Hepatic stellate cell (primary cell): ENCODE measurements at places on chromosomes 5 and 9.

DNA sequence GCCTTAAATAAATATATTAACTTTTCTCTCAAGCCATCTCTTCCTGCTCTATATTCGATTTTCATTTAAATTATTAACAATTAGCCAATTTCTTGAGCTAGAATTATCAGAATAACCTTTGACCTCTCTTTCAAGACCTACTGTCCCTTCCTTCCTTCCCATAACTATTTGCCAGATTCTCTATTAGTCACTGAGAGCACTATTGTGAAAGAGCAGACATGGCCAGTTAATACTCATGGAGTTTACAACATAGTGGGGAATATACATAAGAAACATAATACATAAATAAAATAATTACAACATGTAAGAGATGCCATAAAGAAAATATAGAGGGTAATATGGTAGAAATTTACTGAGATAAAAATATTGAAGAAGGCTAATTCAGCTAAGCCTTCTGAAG lies 72.1 kb upstream of the CHD1 start:
- no peak for DNase-seq

GRCh38 chr9:124388275-124389048 lies 26.8 kb downstream of the PSMB7 start:
- no peak for DNase-seq

DNA sequence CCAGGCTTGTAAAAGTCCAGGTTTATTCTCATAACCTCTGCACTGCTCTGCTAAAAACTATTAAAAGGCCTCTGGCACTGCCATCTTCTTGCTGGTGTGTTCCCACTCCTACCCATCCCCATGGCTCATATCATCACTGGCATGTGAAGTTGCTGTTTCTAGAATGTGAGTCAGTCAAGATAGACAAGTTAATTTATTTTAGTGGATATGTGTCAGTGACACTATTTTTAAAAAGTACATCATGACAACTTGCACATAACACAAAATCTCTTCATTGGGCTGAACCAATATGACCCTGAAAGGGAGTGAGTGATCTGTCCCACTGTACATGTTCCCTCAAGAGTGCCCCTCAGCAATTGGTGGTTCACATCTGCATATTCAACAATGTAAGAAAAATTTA lies 299.7 kb downstream of the NFIB start:
- no peak for DNase-seq

DNA sequence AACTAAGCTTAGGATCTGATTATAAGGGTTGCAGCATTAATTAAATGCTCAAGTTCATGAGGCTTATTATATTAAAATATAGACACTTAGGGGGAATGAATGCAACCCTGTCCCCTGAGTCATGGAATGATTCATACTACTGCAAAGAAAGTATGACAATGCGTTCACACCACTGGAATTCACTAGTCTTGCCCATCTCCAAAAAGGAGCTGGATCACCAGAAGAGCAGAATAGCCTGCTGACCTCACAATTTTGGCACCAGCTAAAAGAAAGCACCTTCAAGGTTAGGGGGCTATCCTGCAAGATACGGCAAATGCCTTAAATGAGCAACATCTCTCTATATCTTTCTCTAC lies 32.0 kb upstream of the TMED7 start:
- DNase-seq, result peak; percentile 23

DNA sequence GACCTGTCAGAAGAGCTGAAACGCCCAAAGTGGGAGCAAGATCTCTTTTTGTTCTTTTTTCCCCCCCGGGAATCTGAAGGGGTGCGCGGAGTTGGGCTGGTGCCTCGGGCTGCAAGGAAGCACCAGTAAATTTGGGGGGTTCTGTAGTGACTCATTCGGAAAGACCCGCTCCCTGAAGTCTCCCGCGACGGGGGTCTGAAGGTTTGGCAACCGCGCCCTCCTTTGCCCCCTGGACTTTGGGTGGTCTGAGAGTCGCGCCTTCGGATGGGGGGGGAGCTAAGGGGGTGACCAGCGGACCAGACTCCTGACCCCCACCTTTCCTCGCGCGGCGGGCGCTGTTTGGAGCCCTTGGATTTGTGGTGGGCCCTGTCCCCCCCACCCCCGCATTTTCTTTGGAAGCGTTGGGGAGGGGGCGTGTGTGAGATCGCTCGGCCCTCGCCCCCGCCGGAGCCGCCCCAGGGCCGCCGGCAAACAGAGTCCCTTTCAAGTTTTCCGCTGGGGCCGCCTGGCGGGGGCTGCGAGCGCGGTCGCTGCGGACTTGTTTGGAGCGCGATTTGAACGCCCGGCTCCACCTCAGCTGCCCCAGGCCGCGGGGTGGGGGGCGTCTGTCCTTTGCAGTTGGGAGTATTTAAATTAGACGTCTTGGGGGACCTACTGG lies 2.0 kb downstream of the CXXC5 start:
- DNase-seq, result no peak

GRCh38 chr5:74685979-74686631 lies 1.1 kb downstream of the HEXB start:
- peak; percentile 16 for DNase-seq

GRCh38 chr5:4313138-4313537 lies 717.5 kb downstream of the IRX1 start:
- no peak for DNase-seq

DNA sequence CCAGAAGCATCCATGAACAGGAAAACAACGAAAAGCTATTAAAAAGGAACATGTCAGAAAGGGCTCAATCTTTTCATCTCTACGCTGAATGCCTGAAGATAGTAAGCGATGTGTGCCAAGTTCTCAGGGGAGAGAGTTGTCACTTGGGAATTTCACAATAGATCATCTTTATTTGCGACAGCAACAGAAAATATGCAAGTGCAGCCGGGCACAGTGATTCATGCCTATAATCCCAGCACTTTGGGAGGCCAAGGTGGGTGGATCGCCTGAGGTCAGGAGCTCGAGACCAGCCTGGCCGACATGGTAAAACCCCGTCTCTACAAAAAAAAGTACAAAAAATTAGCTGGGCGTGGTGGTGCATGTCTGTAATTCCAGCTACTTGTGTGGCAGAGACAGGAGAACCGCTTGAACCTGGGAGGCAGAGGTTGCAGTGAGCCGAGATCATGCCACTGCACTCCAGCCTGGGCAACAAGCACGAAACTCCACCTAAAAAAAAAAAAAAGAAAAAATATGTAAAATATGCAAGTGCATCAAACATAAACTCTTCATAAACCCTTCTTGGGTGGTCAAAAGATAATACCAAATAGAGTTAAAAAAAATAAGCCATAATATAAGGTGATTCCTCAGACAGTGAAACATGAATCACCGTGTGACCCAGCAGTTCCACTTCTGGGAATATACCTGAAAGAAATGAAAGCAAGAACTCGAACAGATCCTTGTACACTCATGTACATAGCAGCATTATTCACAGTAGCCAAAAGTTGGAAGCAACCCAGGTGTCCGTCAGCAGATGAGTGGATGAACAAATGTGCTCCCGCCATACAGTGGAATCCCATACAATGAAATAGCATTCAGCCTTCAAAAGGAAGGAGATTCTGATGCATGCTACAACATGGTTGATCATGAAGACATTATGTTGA lies 16.2 kb downstream of the SFXN1 start:
- no peak for DNase-seq

GRCh38 chr9:130741024-130741305 lies 47.4 kb downstream of the EXOSC2 start:
- no peak for DNase-seq

- DNase-seq, result no peak
These were observed 209.3 kb downstream of the NR3C1 start for GRCh38 chr5:143194206-143194605.

- DNase-seq, result no peak
These were observed 8.3 kb downstream of the CDC14B start for GRCh38 chr9:96611302-96611701.

DNA sequence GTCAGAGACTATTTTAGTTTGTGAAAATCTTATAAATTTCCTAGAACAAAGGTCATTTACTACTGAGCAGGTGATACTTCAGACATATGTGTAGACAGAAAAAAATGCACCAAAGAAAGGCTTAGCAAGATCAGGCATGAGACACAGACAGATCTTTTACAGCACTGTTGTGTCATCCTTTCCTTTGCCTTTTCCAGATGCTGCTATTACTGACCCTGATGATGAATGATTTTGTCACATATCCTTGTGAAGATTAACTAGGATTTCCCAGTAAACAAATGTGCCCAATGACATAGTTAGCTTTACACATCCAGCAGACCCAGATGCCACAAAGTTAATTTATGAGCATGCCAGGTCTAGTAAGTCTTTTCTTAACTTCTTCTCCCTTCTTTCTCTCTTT lies 68.2 kb downstream of the DMRTA1 start:
- DNase-seq, result no peak

- no peak for DNase-seq
These were observed 44.8 kb upstream of the BNC2 start for GRCh38 chr9:16915126-16915831.

DNA sequence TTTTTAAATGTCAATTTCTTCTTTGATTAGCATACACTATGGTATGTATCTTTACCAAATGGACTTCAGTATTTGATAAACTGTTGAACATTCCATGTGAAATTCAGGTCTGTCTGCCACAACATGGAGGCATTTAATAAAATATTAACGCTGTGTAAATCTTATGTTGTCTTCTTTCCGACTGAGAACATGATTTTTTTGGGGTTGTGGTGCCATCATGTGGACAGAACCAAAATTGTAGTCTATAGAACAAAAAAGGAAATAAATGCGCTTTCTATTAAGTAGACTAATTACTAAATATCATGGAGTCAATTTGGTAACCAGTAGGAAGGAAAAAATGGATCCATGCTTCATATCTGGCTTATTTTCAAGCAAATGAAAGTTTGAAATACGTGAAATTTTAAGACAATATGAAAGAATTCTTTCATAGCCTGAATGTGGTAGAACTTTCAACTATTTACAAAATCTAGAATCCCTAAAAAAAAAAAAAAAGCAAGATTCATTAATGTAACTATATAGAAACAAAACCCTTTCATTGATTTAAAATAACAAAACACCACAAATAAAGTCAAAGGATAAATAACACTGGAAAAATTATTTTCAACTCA lies 2.8 kb upstream of the PLK2 start:
- DNase-seq, result peak; percentile 21

DNA sequence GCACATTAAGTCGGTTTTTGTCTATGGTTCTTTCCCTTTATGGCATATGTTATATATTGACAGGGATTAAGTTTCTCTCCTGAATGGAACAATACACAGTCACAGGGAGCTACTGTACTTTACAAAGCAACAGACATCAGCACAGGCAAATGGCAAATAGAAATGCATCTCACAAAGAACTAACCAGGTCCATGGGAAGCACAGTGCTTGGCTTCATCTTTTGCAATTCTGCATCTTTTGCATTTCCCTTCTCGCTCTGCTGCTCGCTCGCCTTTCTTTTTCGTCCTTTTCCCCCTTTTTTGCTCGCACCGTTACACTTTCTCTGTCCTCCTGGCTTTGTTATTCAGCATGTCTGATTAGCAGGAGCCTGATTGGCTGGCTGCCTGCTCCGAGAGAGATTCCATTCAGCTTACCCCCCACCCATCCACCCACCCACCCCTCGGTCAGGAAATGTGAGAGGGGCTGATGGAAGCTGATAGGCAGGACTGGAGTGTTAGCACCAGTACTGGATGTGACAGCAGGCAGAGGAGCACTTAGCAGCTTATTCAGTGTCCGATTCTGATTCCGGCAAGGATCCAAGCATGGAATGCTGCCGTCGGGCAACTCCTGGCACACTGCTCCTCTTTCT lies at the start of gene ADAMTSL1:
ADAMTSL1 (plus strand) TSS at position 502 of the 628 bp plus-strand sequence; CDS start at position 582, 80 bp downstream.
- DNase-seq, result no peak

GRCh38 chr5:119954106-119954505 lies 324.7 kb downstream of the FAM170A start:
- no peak for DNase-seq

GRCh38 chr5:67773411-67774266 lies 441.9 kb upstream of the PIK3R1 start:
- DNase-seq, result no peak

- no peak for DNase-seq
These were observed 160.2 kb downstream of the ARHGEF28 start for GRCh38 chr5:73786043-73786831.
